KG1 (cell line): ENCODE measurements at places on chromosomes 16 and 17.

GRCh38 chr17:14387036-14387435 lies 86.2 kb downstream of the HS3ST3B1 start:
- no peak for DNase-seq

DNA sequence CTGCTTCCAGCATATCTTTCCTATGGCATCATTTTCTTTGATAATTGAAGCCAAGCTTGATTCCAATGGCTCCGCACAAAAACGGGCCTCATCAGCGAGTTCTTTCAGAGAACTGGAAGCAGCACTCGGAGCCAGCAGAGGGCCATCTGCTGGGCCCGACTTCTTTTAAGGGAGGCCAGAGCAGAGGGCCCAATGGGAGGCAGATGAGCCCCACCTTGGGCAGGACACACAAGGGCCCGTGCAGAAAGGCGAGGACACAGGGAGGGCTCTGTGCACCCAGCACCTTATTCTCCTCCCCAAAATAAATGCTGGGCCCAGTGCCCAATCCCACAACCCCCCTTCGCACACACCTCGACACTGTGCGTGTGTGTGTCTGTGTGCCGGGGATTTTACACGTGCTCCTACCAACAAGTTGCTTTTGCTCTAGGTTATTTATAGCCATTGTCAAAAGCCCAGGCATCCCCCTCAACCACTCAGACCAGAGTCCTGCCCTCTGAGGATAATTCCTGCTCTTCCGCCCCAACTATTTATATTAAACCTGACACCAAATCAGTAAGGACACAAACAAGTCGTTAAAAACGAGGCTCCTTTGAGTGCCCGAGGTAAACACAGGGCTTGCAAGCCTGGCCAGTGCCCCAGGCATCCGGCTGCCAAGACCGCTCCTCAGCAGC lies 6.8 kb downstream of the AXIN2 start:
- no peak for DNase-seq

- no peak for DNase-seq
These were observed 2.4 kb downstream of the SPSB3 start for GRCh38 chr16:1779741-1780676.

- no peak for DNase-seq
These were observed 262.3 kb downstream of the SOX9 start for GRCh38 chr17:72382971-72383722.

DNA sequence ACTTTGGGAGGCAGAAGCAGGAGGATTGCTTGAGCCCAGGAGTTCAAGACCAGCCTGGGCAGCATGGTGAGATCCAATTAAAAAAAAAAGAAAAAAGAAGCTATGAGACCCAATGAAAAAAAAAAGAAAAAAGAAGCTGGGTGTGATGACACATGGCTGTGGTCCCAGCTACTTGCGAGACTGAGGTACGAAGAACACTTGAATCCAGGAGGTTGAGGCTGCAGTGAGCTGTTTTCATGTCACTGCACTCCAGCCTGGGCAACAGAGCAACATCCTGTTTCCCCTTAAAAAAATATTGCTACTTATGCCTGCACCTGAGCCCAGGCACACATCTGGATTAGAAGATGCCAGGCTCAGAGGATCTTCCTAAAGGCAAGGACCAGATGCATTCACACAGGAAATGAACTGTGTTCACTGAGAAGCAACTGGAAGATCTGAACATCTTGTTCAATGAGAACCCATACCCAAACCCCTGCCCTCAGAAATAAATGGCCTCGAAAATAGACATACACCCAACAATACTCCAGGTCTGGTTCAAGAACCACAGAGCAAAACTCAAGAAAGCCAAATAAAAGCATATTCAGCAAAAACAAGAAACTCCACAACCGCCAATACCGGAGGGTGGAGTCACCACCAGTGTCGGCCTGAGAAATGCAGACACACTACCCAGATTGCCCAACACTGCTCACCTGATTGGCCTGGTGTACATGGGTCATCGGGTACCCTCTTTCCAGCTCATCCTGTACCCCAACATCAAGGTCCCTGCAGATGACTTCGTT lies 4.4 kb downstream of the RNF135 start:
- DNase-seq, result no peak

DNA sequence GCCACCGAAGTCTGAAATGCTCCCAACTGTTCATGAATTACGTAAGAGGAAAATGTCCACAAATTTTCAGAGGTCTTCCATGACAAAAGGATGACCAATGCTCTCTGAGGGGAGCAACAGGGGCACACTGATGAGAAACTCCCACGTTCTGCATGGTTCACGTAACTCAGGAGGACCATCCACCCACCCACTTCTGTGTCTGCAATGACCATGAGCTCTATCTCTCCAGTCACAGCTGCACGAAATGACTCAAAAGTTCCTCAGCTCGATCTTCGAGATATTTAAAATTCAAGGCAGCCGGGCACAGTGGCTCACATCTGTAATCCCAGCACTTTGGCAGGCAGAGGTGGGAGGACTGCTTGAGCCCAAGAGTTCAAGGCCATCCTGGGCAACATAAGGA lies 15.8 kb downstream of the WDR45B start:
- DNase-seq, result no peak

GRCh38 chr16:30774367-30775130 lies 12.4 kb downstream of the RNF40 start:
- no peak for DNase-seq

DNA sequence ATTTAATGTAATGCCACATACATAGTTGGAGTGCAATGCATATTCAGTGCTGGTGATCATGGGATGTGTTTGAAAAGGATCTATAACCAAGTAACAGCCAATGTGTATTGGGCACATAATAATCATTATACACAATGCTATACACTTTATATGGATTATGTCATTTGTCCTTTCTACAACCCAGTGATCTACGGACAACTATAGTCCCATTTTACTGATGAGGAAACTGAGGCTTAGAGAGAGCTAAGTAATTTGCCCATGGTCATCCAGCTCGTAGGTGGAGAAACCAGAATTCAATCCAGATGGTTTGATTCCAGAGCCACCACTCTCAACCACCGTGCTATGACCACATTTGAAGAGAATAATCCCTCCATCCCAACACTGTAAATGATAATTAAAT lies 27.4 kb downstream of the COPZ2 start:
- no peak for DNase-seq

DNA sequence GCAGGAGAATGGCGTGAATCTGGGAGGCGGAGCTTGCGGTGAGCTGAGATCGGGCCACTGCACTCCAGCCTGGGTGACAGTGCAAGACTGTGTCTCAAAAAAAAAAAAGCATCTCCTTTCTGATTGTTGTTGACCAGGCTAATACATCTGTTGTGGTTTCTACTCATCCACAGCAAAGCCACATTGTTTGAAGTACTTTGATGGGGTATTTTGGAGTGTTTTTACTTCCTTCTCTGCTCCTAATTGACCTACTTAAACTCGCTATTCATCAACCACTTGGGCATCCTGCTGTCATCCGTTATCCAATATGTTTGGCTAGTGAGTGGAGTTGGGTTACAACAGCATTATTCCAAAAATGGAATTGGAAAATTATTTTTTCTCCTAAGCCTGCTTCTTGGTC lies 3.5 kb upstream of the CDC27 start:
- no peak for DNase-seq

GRCh38 chr16:12901597-12902461 lies at the start of gene SHISA9:
Gene SHISA9, plus strand, starts transcription at chr16:12901598.
- DNase-seq, result no peak

- no peak for DNase-seq
These were observed 10.8 kb upstream of the DRG2 start for GRCh38 chr17:18076936-18077335.

DNA sequence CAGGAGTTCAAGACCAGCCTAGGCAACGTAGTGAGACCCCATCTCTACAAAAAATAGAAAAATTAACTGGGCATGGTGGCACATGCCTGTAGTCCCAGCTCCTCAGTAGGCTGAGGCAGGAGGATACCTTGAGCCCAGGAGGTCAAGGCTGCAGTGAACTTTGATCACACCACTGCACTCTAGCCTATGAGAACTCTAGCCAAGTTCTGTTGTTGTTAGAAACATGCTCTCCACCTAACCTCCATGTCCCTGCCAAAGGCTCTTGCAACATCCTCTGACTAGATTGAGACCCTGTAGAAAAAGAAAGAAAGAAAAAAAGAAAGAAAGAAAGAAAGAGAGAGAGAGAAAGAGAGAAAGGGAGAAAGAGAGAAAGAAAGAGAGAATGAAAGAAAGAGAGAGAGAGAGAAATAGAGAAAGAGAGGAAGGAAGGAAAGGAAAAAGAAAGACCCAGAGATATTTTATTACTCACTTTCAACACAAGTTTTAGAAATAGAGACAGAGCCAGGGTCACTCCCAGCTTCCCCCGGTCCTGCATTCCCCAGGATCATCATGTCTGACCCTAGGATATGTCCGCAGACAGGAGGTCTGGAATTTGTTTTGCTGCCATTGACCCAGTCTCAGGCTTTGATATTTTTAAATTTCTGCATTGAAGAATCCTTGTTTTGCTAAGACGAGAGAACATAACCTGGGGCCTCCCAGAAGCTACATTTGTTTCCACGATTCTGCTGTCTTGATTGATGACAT lies 376.5 kb upstream of the CDH5 start:
- DNase-seq, result no peak

GRCh38 chr16:9384141-9384540 lies 292.7 kb downstream of the HAPSTR1 start:
- DNase-seq, result no peak
